Activated T-cell treated with anti-CD3 and anti-CD28 coated beads for 4 hours (primary cell): ENCODE measurements at places on chromosomes 2 and 18.

GRCh38 chr18:36661999-36662398, 166.8 kb downstream of the TPGS2 start:
- DNase-seq = no peak

- no peak for DNase-seq
These were observed 233.7 kb downstream of the CALCRL start for GRCh38 chr2:187214306-187214705.

GRCh38 chr2:11581797-11582611, 48.2 kb downstream of the GREB1 start:
- DNase-seq = no peak

DNA sequence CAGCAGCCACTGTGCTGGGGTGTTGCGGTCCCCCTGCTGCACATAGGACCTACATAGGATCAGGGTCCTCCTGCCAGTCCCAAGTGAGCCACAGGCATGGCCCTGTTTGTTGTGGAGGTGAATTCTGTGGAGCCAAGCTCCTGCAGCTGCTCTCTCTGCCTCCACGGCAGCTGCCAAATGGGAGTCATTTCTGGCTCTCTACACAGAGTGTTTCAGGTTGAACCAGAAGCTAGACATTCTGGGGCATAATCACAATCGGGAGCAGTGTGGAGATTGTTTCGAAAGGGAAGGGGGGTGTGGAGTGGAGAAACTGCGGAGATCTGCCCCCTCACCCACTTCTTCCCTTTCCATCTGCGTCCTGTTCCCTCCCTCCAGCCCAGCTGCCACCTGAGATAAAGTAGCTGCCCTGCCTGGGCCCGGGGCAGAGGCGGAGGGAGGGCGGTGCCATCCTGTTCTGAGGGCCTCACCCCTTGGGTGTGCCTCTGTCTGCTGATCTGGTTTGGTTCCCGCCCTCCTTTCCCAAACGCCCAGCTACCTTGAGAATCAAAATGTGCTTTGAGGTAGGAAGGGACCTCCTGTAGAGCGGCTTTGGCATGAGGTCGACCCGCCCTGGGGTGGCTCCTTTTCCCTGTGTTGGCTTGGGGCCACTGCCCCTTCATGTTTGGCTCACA, 139.4 kb downstream of the WDSUB1 start:
- no peak for DNase-seq

- DNase-seq = no peak
These were observed 88.1 kb downstream of the TTC27 start for GRCh38 chr2:32715981-32716380.

- DNase-seq = no peak
These were observed 3.6 kb upstream of the KCNJ3 start for GRCh38 chr2:154694881-154695280.

GRCh38 chr2:152493945-152494528, 159.1 kb downstream of the FMNL2 start:
- no peak for DNase-seq

GRCh38 chr18:14776801-14777200, 28.8 kb downstream of the ANKRD30B start:
- DNase-seq = no peak

GRCh38 chr2:31129375-31130171, 8.7 kb downstream of the GALNT14 start:
- DNase-seq = no peak
